ENCODE measurements at places on chromosomes 1 and 21.

- DNase-seq: no peak
Measured at GRCh38 chr1:115771094-115771846, 2.8 kb upstream of the CASQ2 start.

DNA sequence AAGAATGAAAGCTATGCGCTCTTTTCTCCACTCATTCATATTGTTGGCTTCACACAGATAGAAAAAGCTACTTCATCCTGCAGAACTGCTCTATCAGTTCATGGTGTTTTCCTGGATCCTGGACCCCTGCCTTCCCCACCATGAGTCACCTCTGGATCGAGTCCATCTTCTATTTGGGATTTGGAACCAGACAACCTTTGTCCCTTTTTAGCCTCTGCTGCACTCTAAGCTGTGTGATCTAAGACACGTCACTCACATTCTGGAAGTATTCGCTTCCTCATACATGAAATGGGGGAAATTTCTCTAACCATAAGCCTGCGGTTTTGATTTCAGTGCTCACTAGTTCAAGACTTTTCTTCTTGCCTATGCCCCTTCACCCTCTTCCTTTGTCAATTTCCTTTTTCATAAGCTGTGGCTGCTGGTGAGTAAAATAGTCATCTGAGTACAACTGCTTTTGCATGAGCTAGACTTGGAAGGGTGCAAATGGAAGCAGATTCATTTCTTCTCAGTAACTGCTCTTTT is 14.1 kb upstream of the DEGS1 start:
- peak; percentile 53 for DNase-seq

DNA sequence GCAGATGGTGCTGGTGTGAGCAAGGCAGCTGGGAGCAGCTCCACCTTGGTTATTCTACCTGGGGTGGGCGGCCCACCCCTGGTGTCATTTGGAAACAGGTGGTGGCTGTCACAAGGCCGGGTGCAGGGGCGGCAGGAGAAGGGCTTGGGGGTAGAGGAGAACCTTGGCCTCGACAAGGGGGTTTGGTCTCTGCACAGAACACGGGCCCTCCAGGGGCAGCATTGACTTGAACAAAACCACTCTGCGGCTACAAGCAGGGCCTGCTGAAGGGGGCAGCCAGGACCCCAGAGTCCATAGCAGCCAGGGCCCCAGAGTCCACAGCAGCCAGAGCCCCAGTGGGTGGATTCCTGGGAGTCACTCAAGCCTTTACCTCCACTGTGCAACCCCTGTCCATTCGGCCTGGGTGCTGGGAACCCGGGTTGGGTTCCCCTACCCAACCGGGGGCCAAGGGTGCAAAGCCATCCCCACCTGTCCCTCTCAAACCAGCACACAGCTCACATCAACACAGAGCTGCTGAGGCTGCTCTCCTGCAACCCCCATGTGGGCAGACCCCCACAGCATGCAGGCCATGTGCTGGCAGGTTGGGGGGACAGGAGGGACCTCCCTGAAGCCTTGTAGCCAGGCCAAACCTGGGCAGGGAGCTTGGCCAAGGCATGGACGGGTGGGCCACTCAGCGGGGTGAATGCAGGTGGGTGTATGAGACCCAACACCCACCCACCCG is 7.7 kb downstream of the TRIM11 start:
- DNase-seq: no peak

- no peak for DNase-seq
Measured at GRCh38 chr1:66403007-66403731, 130.8 kb upstream of the SGIP1 start.

GRCh38 chr1:31218705-31219104 is 21.0 kb downstream of the NKAIN1 start:
- DNase-seq: no peak

DNA sequence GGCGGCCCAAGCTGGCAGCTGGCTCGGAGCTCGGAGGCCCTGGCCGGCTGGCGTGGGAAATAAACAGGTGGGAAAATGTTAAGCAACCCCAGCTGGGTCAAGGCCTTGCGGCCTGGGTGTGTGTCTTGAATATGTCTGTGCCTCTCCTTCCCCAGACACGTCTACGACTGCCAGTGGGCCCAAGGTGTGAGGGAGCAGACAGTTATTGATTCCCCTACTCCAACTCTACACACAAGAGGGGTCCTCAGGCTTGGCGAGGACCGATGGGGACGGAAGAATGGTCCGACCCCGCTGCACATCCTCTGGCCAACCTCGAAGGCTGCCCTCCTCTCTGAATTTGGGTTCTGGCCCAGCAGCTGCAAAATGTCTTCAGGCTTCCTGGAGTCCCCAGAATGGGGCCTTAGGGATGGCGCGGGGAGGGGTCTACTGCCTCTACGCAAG is 2.2 kb downstream of the IL22RA1 start:
- DNase-seq: no peak

DNA sequence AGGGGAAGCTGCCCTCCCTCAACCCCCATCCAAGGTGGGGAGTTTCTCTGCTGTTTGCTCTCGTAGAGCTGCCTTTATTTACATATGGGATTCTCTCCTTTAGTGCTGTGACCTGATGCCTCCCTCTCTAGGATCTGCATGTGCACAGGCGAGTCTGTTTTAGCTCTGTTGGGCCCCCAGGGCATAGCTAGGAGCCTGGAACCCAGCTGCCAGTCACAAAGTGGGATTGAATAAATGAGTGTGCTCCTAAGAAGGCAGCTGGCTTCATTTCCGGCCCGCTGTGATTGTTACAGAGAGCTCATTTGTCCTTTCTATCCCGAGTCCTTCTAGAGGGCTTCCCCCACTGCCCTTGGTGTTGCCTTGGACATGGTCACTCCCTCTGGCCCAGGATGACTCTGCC is 176.6 kb downstream of the GRIK3 start:
- no peak for DNase-seq
